SJCRH30 (cell line): ENCODE measurements at places on chromosomes 5 and 9. TPM values are rescaled to one million over a fixed set of nuclear protein-coding genes. Genes with fewer than 3 reads are reported as not detected.
A peak's percentile ranks its signal among the peaks of the same experiment; 100 is the strongest.

Gene SLC45A2
- total RNA-seq: not detected in 2 replicates

- peaks cover 21% of the 10 kb centered on the region for H3K4me1 ChIP-seq
- peaks cover 3% of the 10 kb centered on the region for H3K36me3 ChIP-seq
- H3K4me3 ChIP-seq: no peak overlapping the region
- DNase-seq: no peak
Observed at GRCh38 chr5:131384173-131384572, 120.3 kb downstream of the CDC42SE2 start.

DNA sequence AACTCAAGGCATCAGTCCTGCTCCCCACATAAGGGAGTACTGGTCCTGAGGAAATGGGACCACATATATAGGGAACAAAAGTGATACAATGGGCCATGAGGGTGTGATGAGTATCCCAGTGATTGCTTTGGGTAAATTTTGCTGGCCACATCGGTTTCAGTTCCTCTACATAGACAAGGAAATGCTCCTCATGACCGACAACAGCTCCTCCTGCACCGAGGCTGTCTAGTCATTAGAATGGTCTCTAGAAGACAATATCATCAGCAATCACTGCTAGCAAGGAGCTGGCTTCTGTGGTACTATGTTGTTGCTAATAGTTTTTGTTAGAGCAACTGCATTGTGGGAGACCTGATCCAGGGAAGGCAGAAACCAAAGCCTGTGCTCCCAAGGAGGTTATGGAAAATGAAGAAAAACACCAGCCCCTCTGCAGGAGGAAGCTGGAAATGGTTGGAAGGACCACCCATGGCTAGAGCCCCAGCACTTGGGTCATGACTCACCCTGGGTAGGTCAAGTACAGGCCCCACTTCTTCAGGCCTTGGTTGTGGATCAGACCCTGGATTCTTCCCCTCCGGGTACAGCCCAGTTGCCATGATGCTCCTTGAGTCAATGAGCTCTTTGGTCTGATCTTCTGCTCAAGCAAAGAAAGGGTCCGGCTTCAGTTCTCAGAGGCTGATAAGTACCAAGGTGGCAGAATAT lies 3.4 kb upstream of the CTSL start:
- no peak overlapping the region for H3K4me3 ChIP-seq
- no peak for DNase-seq
- no peak overlapping the region for H3K27ac ChIP-seq
- H3K36me3 ChIP-seq: no peaks in the 10 kb centered on the region
- H3K27me3 ChIP-seq: no peaks in the 10 kb centered on the region

- peak; percentile 73 for DNase-seq
- peaks cover 13% of the 10 kb centered on the region for H3K4me1 ChIP-seq
- no peaks in the 10 kb centered on the region for H3K27me3 ChIP-seq
- peaks cover 23% of the 10 kb centered on the region for H3K36me3 ChIP-seq
- peak overlapping the region; percentile 97 for H3K27ac ChIP-seq
Observed at GRCh38 chr9:35690294-35690613, 529 bp upstream of the TPM2 start.

- H3K27ac ChIP-seq: no peak overlapping the region
- no peaks in the 10 kb centered on the region for H3K27me3 ChIP-seq
- no peaks in the 10 kb centered on the region for H3K4me1 ChIP-seq
- H3K4me3 ChIP-seq: no peak overlapping the region
- DNase-seq: no peak
Observed at GRCh38 chr9:87054999-87055686, 107.8 kb upstream of the GAS1 start.

DNA sequence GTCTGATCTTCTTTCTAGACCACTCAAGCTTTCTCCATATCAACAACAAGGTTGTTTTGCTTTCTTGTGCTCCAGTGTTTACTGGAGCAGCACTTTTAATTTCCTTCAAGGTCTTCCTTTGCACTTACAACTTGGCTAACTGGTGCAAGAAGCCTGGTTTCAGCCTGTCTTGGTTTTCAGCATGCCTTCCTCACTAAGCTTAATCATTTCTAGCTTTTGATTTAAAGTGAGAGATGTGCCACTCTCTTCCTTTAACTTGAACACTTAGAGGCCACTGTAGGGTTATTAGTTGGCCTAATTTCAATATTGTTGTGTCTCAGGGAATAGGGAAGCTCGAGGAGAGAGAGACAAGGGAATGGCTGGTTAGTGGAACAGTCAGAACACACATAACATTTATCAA lies 13.4 kb downstream of the AK3 start:
- no peaks in the 10 kb centered on the region for H3K27me3 ChIP-seq
- H3K4me3 ChIP-seq: no peak overlapping the region
- H3K36me3 ChIP-seq: no peaks in the 10 kb centered on the region; the same call in 1 of the 2 replicates
- H3K27ac ChIP-seq: no peak overlapping the region
- no peak for DNase-seq
